Glutamatergic neuron (in vitro differentiated cells): ENCODE measurements at places on chromosomes 6 and 20. TPM values are rescaled to one million over a fixed set of nuclear protein-coding genes. Genes with fewer than 3 reads are reported as not detected.

GRCh38 chr6:15509335-15509933 is 153.4 kb downstream of the DTNBP1 start:
- H3K4me3 ChIP-seq, result no peak overlapping the region
- H3K36me3 ChIP-seq, result peaks cover 6% of the 10 kb centered on the region
- peaks cover 25% of the 10 kb centered on the region for H3K27me3 ChIP-seq
- peaks cover 16% of the 10 kb centered on the region for H3K4me1 ChIP-seq
- H3K27ac ChIP-seq, result no peak overlapping the region
- DNase-seq, result no peak

DNA sequence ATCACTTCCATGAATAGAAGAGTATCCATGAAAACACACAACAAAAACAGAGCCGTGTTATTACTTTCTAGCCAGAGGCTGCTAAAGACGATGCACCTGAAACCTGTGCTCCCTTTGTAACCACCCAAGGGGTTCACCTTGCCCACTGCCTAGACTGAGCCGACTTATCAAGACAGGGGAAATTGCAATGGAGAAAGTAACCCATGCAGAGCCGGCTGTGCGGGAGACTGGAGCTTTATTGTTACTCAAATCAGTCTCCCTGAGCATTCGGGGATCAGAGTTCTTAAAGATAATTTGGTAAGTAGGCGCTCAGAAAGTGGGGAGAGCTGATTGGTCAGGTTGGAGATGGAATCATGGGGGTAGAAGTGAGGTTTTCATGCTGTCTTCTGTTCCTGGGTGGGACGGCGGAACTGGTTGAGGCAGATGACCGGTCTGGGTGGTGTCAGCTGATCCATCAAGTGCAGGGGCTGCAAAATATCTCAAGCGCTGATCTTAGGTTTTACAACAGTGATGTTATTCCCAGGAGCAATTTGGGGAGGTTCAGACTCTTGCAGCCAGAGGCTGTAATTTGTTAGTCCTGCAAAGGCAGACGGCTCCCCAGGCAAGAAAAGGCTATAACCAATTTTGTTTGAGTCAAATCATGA is 366.6 kb downstream of the PREX1 start:
- no peak overlapping the region for H3K4me3 ChIP-seq
- H3K27me3 ChIP-seq, result peaks cover 3% of the 10 kb centered on the region
- peak overlapping the region; percentile 2 for H3K27ac ChIP-seq
- DNase-seq, result no peak

DNA sequence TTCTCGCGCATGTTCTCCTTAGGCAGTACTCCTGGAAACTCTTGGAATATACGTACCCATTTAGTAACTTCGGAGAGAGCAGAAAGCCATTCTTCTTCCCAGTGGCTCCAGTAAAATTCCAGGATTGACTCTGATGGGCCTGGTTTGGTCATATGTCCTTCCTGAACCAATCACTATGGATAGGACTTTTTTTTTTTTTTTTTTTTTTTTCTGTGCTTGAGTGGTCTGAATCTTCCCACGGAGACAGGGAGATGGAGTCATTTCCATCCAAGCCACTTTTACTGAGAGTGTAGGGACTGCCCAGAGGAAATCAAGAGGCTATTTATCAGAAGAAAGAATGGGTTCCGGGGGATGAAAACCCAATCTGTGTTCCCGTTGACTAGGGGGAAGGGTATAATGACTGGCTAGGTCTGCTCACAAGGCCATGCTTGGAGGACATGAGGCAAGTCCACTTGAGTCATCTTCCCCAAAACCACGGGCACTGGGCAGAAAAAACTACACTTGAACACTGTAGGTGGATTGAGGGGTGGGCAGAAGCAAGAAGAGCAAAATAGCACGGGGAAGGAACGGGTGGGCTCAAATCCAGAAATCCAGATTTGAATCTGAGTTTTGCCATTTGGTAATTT is 35.4 kb upstream of the MRPS18A start:
- no peak for DNase-seq
- H3K36me3 ChIP-seq, result no peaks in the 10 kb centered on the region
- no peak overlapping the region for H3K27ac ChIP-seq
- no peaks in the 10 kb centered on the region for H3K4me1 ChIP-seq
- H3K27me3 ChIP-seq, result peaks cover 4% of the 10 kb centered on the region

ZNF318 gene
- total RNA-seq, result 26.3 TPM

THBS2 gene
- total RNA-seq, result 3.1 TPM
